Activated CD4-positive, CD25-positive, alpha-beta regulatory T cell treated with anti-CD3 and anti-CD28 coated beads, Interleukin-2, amount 50 U/mL, for 24 hours (primary cell): ENCODE measurements at places on chromosomes 7 and 10.
A peak's percentile ranks its signal among the peaks of the same experiment; 100 is the strongest.

DNA sequence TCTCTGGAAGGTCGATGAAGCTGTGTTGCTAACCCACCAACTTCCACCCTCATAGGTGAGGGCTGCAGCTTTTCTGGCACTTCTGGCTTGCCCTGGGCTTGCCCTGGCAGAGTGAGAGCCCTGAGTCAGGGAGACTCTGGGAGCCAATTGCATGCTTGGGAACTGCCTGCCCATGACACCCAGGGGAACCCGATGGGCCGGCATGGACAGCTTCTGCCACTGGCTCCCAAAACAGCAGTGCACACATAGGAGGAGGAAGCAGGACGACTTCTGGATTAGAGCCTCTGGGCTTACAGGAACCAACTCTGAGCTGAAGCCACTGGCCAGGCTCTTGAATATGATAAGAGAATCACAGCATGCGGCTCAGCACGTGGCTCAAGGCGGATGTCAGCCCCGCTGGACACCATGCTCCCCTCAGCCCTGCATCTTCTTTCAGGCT lies 135.2 kb upstream of the UNC5B start:
- no peak for ATAC-seq

DNA sequence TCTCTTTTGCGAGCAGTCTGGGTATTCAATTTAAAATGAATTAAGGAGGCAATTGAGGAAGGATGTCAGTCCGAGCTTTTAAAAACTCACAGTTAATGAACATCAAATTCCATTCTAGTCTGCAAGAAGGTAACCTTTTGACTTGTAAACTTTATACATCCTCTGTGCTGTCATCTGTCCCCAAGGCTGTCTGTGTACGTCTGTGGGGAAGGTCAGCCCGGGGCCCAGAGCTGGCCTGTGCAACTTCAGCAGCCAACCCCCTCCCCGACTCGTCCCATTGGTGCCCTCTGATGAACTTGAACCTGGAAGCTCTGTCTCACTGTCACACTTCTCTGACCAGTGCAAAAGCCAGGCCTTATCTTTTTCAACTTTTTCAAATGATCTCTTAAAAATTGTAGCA lies 80.3 kb downstream of the CCDC3 start:
- no peak for ATAC-seq

- ATAC-seq = no peak
Observed at GRCh38 chr10:133097418-133097817, 9.7 kb downstream of the ADGRA1 start.

DNA sequence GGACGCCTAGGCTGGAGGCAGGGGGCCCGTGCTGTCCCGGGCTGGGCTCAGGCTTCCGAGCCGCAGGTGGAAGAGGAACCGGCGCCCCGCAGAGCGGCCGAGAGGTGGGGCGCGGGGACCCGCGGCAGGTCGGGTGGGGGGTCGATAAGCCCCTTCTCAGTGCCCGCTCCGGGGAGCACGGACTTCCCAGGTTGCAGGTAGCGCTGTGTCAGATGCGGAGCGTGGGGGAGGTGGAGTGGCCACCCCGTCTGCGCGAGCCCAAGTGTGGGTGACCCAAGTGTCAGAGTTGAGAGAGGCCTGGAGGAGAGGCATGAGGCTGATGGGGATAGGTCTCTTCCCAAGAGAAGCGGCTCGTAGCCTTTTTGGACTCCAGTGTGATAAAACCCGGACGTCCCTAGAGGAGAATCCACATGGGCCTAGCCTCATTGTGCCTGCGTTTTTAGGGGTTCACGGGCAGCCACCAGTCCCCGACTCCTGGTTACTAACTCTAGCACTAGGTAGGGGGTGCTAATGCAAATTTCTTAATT lies 580 bp downstream of the EEPD1 start:
- ATAC-seq = peak; percentile 0

- ATAC-seq = no peak
Observed at GRCh38 chr10:43640603-43641002, 8.1 kb downstream of the ZNF32 start.

GRCh38 chr7:43954524-43955228 lies 28.4 kb downstream of the UBE2D4 start:
- no peak for ATAC-seq

- ATAC-seq = no peak
Observed at GRCh38 chr10:48940958-48941357, 1.3 kb upstream of the LRRC18 start.

DNA sequence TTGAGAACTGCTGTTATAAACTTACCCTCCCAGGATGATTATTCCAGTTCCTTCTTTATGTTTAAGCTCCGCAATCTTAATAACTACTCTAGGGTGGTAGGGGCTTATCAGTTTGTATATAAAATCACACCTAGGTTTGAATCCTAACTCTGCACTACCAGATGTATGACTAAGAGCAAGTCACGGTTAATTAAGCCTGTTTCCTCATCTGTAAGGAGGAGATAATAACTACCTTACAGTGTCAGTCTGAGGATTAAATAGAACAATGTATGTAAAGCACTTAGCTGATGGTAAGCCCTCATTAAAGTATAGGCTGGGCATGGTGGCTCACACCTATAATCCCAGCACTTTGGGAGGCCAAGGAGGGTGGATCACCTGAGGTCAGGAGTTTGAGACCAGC lies 9.2 kb downstream of the DNA2 start:
- no peak for ATAC-seq

DNA sequence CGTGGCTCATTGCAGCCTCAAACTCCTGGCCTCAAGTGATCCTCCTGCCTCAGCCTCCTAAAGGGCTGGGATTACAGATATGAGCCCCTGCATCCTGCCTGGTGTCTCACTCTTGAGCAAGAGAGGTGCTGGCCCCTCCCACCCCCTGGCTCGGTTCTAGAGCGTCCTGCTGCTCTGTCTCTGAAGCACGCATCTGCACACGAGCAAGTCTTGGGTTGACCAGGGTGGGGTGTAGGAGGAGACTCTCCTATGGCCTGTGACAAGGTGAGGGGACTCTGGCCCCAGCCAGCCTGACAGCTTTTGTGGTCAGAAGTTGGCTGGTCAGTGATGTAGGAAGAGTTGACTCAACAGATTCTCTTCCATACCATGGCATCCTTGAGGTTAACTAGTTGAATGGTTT lies 110.7 kb upstream of the CARD11 start:
- ATAC-seq = no peak

DNA sequence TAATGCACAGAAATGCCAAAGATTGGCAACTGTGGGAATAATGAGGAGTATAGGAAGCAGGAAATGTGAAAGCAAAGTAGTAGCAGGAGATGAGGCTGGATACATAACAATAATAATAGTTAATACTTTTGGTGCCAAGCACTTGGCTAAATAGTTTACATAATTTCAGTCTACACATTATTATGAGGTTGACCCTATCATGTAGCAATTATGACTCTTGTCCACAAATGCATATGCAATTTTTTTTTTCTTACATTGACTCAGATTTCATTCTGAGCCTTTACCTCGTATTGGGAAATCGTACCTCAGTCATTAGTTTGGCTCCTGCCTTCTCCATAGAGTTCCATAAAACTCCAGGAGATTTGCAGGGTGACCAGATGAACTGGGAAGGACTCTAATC lies 219.9 kb downstream of the SUGCT start:
- ATAC-seq = no peak

GRCh38 chr10:31460242-31460641 lies 141.2 kb downstream of the ZEB1 start:
- ATAC-seq = no peak

DNA sequence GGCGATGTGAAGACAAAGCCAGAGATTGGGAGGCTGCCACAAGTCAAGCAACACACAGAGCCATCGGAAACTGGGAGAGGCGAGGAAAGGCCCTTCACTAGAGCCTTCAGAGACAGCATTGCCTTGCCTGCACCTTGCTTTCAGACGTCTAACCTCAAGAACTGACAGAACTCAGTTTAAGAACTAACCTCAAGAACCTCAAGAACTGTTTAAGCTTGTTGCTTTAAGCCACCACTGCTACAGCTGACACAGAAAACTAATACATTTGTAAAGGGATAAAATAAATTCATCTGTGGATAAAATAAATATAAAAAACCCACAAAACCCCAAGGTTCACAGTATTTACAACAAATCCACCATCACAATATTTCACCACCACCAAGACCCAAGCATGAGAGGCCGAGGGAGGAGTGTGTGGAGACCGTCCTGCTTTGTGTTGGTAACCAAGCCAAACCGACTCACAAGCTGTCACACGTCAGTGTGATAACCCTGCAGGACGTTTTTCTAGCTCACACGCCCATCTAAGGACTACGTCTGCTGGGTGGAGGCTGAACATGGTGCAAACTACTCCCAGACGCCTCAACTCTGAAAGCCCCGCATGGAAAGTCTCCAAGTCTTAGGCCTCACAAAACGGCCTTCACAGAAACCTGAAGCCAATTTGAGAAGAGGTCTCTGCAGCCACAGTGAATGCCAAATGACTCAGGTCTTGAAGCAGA lies 116.8 kb downstream of the ABLIM1 start:
- ATAC-seq = peak; percentile 90

DNA sequence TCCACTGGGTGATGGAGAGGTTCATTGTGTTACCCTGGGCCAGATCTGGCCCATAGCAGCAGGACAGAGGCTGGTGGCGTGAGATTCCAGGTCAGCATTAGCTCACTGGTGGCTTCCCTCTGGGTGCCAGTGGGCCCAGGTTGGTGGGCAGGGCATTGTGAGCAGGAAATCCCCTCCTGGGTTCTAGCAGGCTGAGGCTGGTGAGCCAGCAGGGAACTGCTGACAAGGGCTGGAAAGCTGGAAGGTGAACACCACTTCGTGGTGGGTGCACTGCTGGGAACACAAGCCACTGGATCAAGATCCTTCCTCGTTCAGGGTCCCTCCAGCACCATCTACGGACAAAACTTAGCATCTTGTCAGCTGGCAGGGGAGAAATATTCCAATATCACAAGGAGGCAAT lies 259.2 kb upstream of the FZD1 start:
- ATAC-seq = no peak

- ATAC-seq = no peak
Observed at GRCh38 chr7:82593780-82594179, 150.2 kb upstream of the CACNA2D1 start.
